NCI-H524 (cell line): ENCODE measurements at places on chromosomes 6 and 20.
A peak's percentile ranks its signal among the peaks of the same experiment; 100 is the strongest.

DNA sequence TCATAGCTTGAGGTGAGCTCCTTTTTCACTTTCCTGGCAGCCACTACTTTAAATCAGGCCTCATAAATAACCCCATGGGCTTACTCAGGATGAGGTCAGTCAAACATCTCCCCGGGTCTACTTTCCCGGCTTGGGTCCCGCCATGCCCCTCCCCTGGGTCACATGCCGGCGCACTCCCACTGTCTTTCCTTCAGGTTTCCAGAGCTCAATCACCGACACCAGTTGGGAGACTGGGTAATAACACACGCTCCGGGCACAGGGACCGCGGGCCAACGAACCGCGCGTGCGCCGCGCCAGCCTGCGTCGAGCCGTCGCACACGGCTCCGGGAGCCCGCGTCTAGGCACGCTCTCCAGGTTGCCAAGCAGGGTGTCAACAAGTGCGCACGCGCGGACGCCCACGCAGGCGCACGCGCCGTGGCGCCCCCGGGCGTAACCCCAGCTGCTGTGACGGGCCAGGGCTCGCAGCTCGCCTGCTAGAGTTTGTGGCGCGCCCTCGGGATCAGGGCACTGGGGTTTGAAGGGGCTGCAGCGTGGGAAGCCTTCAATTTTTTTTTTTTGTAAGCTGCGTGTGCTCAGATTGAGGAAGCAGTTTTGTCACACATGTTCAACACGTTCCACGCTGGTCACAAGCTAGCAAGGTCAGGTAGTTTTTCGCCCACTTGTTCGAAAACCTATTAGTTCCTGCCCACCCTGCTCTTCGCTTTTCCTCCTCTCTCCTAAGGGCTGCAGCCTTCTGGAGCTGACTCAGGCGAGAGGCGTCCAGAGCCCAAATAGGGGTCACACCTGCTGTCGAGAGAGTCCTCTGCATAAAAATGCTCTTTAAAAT, 31.8 kb downstream of the TFAP2B start:
- no peak for DNase-seq

- no peak for DNase-seq
These were observed 77.1 kb upstream of the MRPS10 start for GRCh38 chr6:42294759-42295158.

- no peak for DNase-seq
These were observed 31.5 kb downstream of the TRAF3IP2 start for GRCh38 chr6:111573892-111574797.

DNA sequence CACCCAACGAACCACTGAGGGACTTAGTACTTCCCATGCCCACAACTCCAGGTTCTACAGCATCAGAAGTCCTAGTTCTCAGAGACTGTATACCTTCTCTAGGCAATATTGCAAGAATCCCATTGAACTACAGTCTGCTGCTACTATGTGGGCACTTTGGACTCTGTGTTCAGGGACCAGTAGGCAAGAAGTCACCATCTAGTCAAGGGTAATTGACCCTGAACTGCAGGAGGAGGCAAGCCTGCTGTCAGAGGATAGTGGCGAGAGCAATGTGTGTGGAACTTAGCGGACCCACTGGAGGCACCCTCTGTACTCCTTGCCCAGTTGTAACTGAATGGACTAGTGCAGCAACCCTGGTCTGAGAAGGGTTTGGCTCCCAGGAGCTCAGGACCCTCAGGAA, 15.7 kb downstream of the HEBP2 start:
- DNase-seq: no peak

DNA sequence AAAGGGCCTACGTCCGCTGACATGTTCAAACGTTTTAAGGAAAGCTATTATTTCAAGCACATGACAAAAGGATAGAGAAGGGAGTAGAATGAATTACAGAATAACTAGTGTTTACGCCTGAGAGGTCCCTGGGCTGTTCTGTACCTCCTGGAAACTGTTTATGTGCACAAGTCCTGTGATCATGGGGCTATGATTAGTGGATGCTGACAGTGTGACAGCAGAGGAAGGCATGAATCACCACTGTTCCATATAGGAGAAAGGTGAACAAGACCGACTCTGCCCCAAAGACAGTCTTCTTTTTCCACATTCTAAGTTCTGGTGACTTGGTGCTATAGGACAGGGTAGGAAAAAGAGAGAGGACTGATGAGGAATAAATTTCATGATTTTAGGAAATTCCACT, 249.2 kb upstream of the PRDM1 start:
- no peak for DNase-seq

DNA sequence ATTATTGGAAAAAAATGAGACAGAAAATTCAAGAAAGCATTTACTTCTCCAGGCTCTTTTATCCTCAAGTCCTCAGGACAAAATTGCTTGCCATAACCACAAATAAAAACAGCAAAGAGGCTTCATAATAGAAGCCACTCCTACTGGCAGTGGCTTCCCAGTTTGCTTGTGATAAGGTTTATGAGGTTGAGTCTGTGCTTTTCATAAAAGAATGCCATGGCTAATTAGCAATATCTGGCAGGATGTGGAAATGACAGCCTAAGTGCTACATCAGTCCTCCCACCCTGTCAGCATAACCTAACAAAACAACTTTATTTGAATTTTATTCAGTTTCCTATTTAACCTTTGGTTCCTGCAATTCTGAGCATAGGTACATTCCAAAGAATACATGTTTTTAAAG, 80.9 kb upstream of the HTR1E start:
- DNase-seq: no peak

DNA sequence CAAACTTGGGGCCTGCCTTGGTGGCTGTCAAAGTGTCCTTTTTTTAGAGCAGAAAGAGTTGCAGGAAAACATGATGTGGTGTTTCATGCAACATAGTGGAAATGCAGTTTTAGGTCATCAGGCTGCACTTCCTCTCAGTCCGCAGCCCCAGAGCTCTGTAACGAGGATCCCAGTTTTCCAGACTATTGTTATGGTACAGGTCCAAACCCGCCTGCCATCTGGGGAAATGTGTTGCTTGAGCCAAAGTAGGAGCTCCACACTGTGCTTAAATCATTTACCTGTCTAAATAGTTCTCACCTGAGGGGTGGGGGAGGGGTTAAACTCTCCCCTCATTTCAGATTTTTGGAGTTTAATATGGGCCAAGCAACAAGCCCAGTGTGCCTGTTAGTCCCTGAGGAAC, 59.8 kb downstream of the GOPC start:
- DNase-seq: no peak

DNA sequence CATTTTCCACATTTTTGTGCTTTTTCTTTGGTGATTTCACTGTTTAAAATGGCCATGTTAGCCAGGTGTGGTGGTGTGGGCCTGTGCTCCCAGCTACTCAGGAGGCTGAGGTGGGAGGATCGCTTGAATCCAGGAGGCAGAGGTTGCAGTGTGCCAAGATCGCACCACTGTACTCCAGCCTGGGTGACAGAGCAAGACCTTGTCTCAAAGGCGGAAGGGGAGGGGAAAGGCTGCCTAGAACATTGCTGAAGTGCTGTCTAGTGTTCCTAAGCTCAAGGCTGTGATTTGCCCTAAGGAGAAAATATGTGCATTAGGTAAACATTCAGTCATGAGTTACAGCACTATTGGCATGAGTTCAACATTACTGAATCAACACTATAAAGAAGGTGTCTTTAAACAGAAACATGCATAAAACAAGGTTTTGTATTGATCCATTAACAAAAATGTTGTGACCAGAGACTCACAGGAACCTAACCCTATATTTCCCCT, 14.0 kb downstream of the ZC2HC1B start:
- DNase-seq: no peak

DNA sequence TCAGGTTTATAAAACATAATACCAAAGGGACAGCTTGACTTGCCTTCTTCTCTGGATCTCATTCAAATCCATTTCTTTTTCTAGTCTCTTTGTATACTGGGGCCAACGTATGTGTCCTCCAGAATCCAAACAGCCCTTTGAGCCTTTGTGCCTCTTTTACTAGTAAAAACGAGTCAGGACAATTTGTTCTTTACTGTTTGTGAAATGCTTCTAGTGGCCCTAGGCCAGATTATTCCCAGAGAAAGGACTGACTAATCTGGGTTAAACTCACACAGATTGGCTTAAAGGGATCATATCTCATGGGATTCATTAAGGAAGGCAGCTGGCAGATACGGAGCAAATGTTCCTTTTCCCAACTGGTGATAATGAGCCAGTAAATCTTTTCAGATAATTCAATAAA, 32.1 kb upstream of the MANEA start:
- DNase-seq: peak; percentile 84
